ENCODE measurements at places on chromosomes 5 and 9.

- DNase-seq, result no peak
Observed at GRCh38 chr9:132669319-132669697, 475 bp downstream of the DDX31 start.

GRCh38 chr9:72203205-72203803 lies 54.1 kb downstream of the GDA start:
- no peak for DNase-seq

GRCh38 chr5:100826133-100826532 lies 76.9 kb downstream of the ST8SIA4 start:
- no peak for DNase-seq

DNA sequence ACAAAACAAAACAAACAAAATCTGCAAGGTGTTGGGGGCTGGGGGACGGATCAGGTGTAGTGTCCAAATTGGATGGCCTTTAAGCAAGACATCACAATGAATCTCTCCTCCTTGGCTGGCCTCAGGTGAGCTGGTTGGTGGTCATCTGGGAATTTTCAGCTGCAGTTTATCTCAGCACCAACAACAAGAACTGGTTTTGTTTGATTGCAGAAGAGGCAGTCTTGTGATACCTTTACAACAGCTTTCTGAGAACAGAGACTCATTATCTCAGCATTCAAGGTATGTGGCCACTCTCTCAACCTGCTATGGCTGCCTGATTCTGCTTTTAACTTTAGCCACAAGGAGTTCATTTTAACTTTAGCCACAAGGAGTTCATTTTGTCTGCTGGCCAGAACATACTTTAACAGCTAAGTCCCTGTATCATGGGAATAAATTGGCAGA lies 1543.4 kb downstream of the EFNA5 start:
- DNase-seq, result no peak

DNA sequence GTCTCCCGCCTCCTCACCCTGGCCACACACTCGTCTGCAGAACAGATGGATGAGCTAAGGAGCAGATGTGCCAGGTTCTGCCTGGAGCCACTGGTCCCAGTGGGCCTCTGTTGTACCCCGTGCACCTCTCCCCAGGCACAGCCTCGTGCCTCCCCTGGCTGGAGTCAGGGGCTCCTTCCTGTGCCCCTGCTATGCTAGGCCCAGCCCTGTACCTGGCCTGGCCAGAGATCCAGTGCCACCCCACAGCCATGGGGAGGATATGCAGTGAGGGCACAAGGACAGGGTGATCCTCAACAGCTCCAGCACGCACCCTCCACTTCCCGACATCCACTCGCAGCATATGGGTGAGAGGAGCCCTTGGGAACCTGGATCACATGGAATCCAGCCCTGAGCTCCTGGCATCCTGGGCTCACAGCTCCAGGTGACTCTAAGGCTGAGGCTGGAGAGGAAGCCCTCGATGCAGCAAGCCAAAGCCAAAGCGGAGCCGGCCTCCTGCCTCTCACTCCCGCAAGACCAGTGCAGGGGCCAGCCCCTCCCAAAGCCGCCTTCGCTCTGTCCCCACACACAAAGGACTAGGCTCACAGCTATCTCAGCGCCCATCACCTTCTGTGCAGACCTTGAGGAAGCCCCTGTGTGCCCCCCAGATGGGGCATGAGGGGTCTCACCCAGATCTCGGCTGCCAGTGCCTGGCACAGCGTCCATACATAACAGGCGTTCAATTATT lies 23.7 kb upstream of the ADAMTS2 start:
- no peak for DNase-seq

DNA sequence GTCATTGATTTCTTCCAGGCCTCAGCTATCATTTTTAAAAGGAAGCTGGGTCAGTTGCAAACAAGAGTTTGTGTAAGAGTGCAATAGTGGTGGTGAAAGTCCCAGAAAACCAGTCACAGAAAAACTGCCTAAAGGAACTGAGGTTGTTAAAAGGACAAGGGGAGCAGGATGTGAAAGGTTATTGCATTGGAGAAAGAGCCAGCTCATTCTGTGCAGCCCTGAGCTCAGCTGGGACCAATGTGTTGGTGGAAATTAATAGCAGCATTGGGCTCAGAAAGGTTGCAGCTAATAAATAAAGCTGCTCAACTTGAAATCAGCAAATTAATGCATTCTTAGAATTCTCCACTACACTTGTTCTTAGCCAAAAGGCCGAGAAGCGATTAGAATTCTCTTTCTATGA lies 34.9 kb downstream of the NREP start:
- no peak for DNase-seq

DNA sequence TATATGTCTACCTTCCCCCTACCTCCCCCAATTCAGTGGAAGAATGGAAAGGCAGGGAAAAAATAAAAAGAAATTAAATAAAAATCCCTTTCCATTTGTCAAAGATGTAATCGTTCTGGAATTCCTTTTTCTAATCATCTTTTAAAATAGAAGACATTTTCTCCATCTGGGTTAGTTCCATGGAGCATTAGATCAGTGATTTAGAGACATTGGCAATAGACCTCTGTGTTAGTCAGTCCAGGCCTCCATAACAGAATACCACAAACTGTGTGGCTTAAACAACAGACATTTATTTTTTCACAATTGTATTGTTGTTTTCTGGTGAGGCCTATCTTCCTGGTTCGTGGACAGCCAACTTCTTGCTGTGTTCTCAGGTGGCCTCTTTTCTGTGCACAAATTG lies 516.6 kb upstream of the DAB2 start:
- no peak for DNase-seq

DNA sequence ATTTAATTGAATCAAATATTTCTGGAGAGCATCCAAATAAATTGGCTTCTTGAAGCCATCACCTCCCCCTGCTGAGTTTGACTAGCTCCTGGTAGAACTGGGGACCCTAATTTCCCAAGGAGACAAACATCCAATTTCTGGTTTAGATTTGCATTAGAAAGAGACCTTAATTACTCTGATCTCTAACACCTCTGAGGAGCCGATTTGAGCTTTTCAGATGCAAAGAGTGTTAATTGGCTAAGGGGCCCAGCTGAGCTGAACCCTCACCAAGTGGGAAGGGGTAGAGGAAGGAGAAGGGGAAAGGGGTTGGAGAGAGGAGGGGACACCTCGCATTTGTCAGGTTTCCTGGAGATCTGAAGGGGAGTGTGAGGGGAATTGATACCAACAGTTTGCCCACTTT lies 145.4 kb upstream of the SHB start:
- no peak for DNase-seq

DNA sequence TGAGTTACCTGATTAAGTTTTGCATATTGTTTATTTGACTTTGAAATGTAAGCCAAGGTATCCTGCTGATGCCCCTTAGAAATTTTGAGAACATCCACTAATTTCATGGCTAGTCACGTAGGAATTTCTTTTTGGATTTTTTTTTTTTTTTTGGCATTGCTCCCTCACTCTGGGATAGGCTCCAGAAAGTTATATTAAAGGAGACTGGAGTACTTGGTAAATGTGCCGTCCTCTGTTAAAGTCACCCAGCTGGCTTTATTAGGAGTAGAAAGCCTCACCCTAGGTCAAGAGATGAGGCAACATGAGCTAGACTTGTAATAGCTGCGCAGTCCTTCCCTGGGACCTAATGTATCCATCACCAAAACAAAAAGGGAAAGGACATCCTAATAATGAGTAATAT lies 3.1 kb downstream of the KCTD16 start:
- no peak for DNase-seq

DNA sequence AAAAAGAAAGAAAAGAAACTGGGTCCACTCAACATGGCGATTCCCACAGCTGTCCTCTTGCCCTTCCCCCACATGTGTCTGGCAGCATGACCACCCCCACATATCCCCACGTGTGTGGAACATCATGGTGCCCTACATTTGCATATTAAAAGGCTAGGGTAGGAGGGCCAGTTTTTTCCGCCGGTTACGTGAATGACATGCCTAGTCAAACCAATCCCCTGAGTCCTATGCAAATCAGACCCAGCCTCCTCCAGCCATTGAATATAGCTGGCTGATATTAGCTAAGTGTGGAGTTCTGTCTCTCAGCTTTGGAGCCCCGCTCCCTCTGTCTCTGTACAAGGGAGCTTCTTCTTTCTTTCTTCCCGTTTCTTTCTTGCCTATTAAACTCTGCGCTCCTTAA lies 33.0 kb upstream of the CCDC112 start:
- no peak for DNase-seq

DNA sequence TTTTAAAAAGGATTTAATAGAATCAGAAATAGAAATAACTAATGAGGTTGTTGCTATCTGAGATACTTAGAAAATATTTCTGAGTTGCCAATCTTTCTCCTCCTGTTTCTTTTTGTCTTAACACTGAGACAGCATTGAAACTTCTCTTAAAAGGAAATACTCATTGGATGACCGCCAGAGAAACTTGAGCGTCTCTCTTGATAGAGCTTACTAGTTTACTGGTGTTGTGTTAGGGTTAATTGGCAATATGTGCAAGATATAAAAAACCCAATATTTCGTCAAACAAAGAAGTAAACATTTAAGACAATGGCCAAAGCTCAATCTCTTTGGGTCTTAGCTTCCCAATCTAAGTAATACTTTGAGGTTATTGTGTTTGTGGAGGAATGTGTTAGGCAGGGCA lies 176.4 kb upstream of the CHD1 start:
- DNase-seq, result no peak

GRCh38 chr5:138351517-138351916 lies 968 bp upstream of the KDM3B start:
- no peak for DNase-seq

DNA sequence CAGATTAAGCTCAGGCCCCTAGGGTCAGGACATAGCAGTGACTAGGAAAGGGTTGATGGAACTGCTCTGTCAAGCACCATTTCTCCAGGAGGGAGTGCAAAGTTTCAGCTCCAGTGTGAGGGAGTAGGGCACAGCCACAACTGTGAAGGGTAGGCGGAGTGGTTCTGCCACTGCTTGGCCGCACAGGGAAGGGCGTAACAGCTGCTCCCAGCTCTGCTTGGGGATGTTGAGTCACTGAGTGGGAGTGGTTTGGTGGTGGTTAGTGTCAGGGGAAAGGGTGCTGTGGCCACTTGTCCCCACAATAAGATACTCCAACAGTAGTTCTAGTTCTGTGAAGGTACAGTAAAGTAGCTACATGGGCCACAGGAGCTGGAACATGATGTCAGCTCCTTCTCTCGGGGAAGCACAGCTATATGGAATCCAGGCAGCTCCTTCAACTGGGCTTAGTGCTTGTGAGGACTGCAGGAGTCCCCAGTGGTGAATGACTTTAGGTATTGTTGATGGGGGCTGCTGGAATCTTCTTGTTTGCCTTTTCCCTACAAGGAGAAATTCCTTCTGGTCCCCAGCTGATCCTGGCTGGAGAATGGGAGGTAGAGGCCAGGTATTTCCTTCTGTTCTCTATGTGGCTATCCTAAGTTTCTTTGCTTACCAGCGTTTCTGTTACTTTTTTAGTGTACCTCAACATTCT lies 314.5 kb downstream of the SPATA31D1 start:
- DNase-seq, result no peak

- DNase-seq, result no peak
Observed at GRCh38 chr5:111469293-111469896, 42.9 kb downstream of the STARD4 start.

- no peak for DNase-seq
Observed at GRCh38 chr5:61256474-61256873, 75.6 kb upstream of the ZSWIM6 start.
